Kidney (tissue), 22 donors: ENCODE measurements at places on chromosomes 2 and 18.
A peak's percentile ranks its signal among the peaks of the same experiment; 100 is the strongest.

DNA sequence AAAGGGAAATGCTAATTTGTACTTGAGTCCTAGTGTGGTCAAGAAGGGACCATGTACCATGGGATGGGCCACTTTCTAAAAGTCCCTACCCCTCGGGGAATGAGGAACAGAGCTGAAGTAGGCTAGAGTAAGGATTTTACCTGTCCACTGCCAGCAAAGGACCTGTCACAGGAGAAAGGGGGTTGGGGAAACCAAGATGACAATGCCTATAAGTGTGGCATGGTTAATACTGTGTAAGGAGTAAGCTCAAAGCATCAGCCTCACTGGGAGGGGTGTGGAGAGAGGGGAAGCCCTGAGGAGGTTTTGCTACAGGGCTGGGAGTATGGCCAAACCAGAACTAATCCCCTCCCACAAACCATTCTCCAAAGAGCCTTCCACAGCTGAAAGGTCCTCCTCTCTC is 15.8 kb downstream of the GKN2 start:
- no peak for DNase-seq

DNA sequence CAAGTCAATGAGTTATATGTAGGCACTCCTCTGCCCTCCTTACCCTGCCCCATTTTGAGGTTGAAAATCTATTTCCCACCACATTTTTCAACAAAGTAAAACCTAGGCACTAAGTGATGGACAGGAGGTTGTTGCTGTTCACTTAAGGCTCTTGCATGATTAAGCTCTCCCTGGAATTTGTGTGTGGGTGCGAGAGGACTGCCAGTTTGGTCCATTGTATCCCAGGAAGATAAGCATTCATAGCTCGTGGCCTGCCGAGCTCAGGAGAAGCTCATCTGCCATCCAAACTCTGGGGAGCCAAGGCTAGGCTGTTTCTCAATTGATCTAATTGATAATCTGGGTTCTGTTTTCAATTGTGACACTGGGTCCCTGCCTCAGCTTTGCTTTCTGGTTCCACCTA is 4.7 kb upstream of the MAP4K4 start:
- no peak for DNase-seq

DNA sequence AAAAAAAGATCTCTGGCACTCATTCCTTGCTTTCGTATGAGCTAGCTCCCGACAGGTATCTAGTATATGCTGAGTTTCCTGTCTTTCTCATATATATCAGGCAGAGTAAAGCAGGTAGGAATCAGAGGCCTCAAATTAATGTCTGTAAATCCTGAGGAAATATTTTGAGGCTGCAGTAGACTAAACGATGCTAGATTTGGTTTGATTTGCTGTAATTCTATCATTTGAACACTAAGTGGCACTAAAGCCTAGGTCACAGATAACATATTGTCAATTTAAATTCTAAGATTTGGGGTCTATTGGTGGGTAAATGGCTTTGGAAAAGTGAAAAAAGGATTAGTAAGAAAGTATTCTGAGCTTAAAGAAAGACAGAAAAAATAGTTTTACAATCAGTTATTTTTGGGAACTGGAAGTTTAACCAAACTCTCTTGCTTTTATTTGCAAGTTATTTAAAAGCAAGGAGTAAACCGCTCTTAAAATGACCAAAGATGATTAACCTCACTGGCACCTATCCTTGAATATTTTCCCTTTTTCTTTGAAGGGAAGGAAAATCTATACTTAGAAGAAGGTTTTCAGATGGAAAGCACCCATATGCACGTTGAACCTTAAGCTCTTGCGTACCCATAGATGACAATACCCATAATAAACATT is 37.6 kb upstream of the SLC4A10 start:
- peak; percentile 53 for DNase-seq

- no peak for DNase-seq
Measured at GRCh38 chr2:180056367-180057118, 49.4 kb upstream of the CWC22 start.

GRCh38 chr2:182920631-182921056 is 54.2 kb upstream of the FRZB start:
- no peak for DNase-seq

DNA sequence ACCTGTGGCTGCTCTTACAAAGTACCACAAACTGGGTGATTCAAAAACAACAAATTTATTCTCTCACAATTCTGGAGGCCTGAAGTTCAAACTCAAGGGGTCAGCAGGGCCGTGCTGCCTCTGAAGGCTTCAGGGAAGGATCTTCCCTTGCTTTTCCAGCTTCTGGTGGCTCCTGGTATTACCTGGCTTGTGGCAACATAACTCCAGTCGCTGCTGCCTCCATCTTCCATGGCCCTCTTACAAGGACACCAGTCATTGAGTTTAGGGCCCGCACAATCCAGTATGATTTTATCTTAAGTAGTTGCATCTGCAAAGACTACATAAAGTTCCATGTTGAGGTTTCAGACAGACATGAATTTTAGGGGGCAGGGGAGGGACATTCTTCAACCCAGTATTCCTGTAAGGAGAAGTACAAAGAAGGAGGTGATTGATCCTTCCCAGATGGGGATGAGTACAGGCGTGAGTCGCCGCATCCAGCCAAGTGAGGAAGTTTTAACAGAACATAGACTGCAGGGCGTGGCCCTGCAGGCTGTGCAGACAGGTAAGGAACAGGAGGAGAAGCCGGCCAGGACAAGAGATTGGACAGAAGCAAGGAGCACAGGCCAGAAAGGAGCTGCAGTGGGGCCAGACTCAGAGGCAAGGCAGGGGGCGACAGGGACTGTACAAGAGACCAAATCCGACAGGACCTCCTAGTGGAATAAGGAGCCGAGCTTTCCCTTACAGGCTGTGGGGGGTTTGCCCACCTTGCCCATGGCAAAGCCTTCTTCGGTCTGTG is 44.4 kb upstream of the BZW1 start:
- no peak for DNase-seq

- DNase-seq = no peak
Measured at GRCh38 chr2:122451040-122451439, 695.6 kb downstream of the TSN start.

DNA sequence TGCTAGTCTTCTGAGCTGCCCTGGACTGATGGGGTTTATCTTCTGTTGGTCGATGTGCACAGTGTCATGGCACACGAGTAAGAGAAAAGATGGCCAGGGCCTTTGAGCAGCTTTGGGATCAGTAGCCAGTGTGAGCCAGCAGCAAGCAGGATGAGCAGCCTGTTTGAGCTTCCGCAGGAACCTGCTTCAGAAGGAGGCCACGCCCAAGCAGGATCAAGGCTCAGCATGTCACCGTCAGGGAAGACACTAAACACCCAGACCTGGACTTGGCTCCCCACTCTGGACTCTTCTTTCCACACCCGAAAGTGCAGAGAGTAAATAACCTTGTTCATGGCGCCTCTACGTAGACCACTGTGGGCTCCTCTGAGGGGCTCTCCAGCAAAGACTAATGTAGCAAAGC is 25.2 kb upstream of the ASB1 start:
- no peak for DNase-seq

DNA sequence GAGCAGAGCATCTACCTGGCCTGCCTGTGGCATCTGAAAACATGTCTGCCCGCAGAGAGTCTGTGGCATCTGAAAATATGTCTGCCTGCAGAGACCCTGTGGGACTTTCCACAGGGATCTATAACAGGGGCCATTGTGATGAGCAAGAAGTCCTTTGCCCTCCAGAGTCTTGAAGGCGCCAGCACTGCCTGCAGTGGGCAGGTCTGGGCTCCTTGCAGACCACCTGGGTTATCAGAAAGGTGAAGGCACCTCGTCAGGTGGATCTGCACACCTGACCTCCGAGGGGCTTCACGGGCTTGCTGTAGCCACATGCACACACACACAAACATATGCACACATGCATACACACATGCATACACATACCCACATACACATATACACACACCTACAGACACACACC is 189.5 kb upstream of the HDAC4 start:
- no peak for DNase-seq

GRCh38 chr18:43077510-43078308 is 37.8 kb downstream of the RIT2 start:
- no peak for DNase-seq

- DNase-seq = no peak
Measured at GRCh38 chr2:241924909-241925250, 55.4 kb downstream of the RTP5 start.

- DNase-seq = no peak
Measured at GRCh38 chr2:1628893-1629292, 115.4 kb downstream of the PXDN start.

GRCh38 chr2:62296832-62297623 is 101.1 kb downstream of the B3GNT2 start:
- no peak for DNase-seq

- DNase-seq = no peak
Measured at GRCh38 chr2:74307720-74308119, 35.5 kb downstream of the SLC4A5 start.

GRCh38 chr18:23832911-23833310 is 143.7 kb downstream of the LAMA3 start:
- DNase-seq = no peak
